ENCODE measurements at places on chromosomes 11 and 22.

GRCh38 chr11:129705341-129705740 lies 110.3 kb upstream of the TMEM45B start:
- DNase-seq, result no peak

- peak; percentile 28 for DNase-seq
Observed at GRCh38 chr11:131246663-131247062, 123.8 kb upstream of the NTM start.

GRCh38 chr11:127726367-127726766 lies 725.8 kb upstream of the KIRREL3 start:
- DNase-seq, result no peak

DNA sequence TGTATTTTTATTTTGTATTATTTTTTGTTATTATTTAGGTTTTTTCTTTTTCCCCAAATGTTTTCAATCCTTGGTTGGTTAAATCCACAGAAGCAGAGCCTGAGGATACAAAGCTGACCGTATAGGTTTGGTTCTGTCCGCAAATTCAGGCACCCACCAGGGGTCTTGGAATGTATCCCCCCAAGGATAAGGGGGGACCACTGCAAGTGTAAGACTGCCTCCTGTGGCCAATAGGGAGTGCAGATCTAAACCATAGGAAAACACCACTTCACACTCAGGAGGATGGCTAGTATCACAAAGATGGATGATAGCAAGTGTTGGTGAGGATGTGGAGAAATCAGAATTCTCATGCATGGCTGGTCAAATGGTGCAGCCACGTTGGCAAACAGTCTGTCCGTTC lies 20.0 kb downstream of the CPT1A start:
- DNase-seq, result no peak

GRCh38 chr11:48024635-48025071 lies 44.3 kb downstream of the PTPRJ start:
- DNase-seq, result no peak

DNA sequence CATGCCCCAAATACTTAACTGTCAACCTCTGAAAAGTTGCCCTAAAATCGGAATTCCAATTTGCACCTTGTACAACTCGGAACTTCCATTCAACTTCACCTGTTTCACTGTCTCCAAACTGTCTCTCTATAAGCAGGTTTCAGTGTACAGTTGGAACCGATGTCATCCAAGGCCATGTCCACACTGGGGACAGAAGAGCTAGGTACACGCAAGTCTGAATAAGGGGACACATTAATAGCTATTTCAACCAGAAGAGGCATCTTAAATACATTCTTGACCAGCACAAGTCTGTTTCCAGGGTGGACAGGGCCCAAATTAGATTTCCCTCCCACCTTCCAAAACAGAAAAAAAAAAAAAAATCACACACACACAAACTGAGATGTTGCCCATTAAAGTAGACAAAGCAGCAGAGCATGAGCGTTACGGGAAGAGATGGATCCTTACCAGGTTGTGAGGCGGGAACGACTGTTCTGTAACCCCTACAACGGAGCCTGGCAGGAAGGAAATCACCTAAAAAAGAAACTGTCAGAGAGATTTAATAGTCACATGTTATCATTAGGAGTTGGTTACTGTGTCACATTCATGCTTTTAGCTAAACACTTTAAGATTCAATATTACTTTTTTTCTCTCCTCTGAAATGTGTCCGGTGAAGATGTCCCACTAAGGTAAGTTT lies 1.7 kb downstream of the CREBZF start:
- DNase-seq, result no peak

- DNase-seq, result no peak
Observed at GRCh38 chr22:19169002-19169946, 9.3 kb downstream of the SLC25A1 start.

DNA sequence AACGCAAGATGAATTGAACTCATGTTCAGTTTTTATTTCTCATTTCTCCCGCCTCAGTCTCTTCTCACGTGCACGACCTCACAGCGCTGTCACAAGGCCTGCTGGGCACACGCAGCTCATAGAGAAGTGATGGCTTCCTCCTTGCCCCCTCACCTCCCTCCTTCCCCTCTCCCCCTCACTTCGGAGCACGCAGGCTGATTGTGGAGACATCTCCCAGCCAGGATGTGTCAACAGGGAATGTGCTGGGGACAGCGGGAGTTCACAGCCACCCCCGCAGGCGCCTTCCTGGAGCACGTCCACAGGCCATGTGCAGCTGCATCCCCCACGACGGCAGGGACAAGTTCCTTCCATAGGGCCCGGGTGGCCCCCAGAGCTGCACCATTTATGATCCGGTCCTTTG lies 29.1 kb upstream of the KRTAP5-6 start:
- no peak for DNase-seq

All from caudate nucleus (tissue), 63 donors.